ENCODE measurements at places on chromosomes 4 and X.
A peak's percentile ranks its signal among the peaks of the same experiment; 100 is the strongest.

GRCh38 chrX:100609591-100609990, 24.9 kb downstream of the TNMD start:
- DNase-seq: no peak

GRCh38 chrX:1361910-1362309, 25.3 kb downstream of the IL3RA start:
- no peak for DNase-seq

- DNase-seq: no peak
Measured at GRCh38 chr4:76275486-76276124, 24.1 kb downstream of the FAM47E start.

- DNase-seq: peak; percentile 15
Measured at GRCh38 chrX:10571260-10571659, 49.1 kb downstream of the MID1 start.

GRCh38 chr4:37522996-37523395, 163.2 kb downstream of the RELL1 start:
- no peak for DNase-seq

DNA sequence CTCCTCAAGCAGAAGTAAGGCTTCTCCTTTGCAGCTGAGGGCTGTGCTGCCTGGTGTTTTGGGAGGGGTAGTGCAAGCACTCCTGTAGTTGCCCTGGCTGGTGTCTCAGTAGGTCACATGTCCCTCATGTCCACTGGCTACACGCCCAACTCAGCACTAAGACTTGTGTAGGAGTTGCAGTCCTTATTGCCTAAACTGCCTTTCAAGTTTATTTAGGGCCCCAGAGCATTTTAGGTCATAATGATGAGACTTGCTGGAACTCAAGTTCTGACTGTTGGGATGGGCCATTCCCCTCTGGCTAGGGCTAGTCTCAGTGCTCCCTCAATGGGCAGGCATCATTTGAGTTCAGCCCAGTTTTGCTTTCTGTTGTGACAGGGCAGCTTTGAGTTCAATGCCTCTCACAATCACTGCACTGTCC, 44.1 kb downstream of the PPM1K start:
- DNase-seq: no peak

DNA sequence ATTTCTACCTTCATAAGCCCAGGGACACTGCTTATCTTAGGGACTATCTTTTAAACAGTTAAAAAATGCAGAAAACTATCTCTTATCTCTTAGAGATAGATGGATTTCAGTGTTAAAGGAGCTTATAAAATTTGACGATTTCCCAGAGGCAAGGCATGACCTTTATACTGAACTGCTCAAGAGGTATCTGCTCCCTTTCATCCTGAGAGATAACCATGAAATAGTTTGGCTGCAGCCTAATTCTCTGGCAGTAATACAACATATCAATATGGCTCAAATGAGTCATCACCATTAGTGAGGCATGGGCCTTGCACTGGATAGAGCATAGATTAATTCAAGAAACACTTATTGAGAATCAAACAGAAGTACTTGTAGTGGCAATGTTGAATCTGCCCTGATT, 348.2 kb upstream of the GRIA3 start:
- peak; percentile 0 for DNase-seq

DNA sequence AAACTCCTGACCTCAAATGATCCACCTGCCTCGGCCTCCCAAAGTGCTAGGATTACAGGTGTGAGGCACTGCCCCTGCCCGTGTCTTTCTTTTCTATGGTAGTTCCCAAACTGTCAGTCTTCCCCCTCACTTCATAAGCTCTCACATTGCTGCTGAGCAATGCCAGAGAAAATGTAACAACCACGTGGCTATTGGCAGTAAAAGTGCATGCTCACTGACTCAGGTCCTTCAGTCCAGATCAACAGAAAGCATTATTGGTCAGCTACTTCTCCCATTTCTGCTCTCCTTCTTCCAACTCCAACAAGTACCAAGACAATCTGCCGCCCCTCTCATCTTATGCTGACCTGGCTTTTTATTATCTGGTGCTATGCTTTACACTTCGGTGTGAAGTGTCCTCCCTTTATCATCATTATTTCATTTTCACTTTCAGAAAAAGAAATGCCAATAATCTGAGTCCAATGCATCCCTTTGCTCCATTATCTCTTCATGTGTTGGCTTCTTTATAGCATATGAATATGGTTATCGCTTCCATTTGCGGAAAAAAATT, 133.8 kb upstream of the UGT8 start:
- DNase-seq: no peak

GRCh38 chr4:79652738-79653137, 244.7 kb upstream of the GK2 start:
- no peak for DNase-seq

- no peak for DNase-seq
Measured at GRCh38 chrX:11336201-11336600, 43.0 kb downstream of the AMELX start.

DNA sequence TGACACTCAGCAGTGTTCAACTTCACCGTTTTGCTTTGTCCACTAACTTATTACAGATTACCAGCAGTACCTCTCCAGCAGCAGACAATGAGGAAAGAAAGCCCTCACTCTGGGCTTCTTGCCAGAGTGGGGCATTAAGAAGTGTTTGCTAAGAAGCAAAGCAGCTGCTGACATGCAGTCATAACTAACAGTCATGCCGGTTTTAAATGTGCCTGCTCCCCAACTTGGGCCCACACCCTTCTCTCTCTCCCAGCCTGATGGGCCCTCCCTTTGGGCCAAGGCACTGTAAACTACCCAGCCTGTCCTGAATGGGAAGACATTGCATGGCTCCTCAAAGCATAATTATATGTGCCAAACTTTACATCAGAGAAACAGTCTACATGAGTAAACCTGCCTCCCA, 54.6 kb upstream of the HHIP start:
- peak; percentile 77 for DNase-seq

DNA sequence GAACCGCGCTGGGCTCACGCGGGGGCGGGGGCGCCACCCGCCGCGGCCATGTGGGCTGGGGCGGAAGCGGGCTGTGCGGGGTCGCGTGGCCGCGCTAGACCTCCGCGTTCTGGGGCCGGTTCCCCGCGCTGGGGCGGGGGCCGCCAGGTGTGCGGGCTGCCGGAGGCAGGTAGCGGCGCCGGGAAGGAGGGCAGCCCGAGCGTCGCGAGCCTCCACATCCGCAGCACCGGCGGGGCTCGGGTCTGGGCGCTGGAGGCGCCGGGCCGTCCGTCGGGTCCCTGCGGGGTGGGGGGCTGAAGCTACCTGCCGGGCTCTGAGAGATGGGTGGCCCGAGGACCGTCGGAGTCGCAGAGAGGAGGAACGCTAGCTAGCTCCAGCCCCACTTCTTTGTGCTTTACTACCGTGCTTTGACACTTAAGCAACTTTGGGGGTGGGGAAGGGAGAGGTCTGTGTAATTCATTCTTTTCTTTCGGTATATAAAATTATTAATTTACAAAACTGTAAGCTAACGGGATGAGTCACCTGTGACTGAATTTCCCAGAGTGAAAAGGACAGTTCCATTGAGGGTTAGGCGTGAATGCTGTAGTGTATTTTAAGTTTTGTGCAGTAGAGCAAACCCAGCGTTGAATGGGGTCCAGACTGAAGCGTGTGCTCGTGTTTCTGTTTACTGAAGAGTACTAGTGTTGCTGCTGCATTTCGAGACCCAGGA, 689 bp downstream of the METAP1 start:
- no peak for DNase-seq

- no peak for DNase-seq
Measured at GRCh38 chrX:17527922-17528321, 152.9 kb downstream of the NHS start.

DNA sequence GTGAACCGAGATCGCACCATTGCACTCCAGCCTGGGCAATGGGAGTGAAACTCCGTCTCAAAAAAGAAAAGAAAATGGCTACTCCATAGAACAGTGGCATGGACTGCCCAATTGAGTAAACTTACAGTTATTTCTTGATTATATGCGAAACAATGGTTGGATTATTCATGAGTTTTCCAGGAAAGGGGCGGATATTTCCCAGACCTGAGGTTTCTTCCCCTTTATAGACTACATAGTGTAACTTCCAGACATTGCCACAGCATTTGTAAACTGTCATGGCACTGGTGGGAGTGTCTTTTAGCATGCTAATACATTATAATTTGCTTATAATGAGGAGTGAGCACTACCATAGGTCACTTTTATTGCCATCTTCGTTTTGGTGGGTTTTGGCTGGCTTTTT, 14.1 kb upstream of the MRPL1 start:
- DNase-seq: no peak

All from fibroblast of skin of left biceps (primary cell).